Activated CD8-positive, alpha-beta memory T cell treated with anti-CD3 and anti-CD28 coated beads for 4 hours (primary cell): ENCODE measurements at places on chromosomes 3 and 15.
A peak's percentile ranks its signal among the peaks of the same experiment; 100 is the strongest.

DNA sequence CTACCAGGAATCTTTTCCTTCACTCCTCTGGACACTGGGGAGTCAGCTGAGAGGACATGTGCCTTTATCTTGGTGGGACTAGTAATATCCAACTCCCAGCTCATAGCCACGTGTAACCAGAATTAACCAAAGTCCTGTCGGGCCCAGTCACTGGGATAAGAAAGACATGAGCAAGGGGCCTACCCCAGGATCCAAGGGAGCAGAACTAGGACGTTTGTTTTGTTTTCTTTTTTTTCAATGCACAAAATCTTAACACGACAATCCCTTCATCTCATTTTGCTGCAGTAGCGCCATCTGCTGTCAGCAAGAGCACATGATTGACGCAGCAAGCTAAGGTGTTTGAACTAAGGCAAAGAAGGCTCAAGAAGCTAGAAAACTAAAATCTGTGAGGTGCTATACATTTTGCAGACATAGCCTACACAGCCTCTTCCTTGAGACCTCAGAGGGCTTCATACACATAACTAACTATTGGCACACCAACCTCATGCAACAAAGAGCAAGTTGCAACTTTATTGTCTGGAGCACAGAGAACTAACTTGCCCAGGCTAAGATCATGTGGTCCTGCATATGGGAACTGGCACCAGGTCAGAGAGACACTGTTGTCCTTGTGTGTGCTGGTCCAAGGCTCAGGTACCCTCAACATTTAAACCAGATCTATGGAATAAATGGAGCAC is 43.6 kb downstream of the RLBP1 start:
- peak; percentile 19 for DNase-seq

- DNase-seq, result no peak
Measured at GRCh38 chr15:70627322-70627721, 136.0 kb downstream of the UACA start.

DNA sequence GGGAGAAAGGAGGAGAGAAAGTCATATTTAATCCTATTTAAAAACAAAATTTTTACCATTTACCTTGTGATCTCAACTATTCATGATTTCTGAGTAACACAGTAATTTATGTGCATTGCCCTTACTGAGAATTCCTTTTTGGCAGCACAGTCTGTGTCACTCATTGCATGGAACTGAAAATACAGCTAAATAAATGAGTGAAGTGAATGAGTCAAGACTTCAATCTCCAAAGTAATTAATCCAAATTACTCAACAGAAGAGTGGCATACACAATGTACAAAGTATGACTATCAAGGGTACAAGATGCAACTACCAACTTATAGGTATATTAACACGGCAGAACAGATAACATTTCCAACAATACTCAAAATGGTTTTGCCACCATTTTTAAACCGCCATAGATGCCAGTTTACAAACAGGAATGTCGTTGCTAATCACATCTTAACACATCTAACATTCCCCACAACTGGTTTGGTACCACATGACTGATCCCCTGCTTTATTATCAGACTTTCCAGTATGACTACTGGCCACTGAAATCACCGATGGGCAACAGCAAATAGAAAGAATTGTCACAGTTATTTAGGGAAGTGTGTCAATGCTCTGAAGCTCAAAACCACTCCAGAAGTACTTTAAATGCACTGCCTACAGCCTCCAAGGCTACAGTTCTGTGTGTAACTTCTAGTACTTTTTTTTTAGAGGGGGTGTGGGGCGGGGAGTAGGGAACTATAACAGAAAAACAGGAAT is 410.4 kb downstream of the SHQ1 start:
- no peak for DNase-seq

- DNase-seq, result no peak
Measured at GRCh38 chr3:65436580-65436979, 602.1 kb downstream of the MAGI1 start.

- DNase-seq, result no peak
Measured at GRCh38 chr3:71998995-71999673, 214.2 kb upstream of the PROK2 start.

- DNase-seq, result no peak
Measured at GRCh38 chr3:71232175-71232679, 351.3 kb downstream of the FOXP1 start.

GRCh38 chr15:88331291-88331690 is 74.8 kb upstream of the NTRK3 start:
- DNase-seq, result no peak

GRCh38 chr3:53739966-53740365 is 106.3 kb downstream of the CHDH start:
- DNase-seq, result no peak

DNA sequence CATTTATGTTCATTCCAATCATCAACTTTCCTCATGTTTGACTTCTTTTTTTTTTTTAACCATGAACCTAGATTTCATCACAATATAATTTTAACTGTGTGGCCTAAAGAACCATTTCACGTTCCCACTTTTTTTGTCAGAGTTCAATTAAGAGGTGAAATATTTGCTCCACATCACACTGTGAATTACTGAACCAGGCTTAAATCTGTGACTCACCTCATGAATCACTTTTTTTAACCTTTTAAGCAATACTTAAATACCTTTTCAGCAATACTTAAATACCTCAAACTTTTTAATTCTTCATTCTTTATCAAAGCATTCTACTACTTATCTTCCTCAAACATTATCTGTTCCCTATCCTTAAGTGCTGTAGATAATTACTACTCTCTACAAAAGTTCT is 137.6 kb downstream of the SI start:
- DNase-seq, result no peak

DNA sequence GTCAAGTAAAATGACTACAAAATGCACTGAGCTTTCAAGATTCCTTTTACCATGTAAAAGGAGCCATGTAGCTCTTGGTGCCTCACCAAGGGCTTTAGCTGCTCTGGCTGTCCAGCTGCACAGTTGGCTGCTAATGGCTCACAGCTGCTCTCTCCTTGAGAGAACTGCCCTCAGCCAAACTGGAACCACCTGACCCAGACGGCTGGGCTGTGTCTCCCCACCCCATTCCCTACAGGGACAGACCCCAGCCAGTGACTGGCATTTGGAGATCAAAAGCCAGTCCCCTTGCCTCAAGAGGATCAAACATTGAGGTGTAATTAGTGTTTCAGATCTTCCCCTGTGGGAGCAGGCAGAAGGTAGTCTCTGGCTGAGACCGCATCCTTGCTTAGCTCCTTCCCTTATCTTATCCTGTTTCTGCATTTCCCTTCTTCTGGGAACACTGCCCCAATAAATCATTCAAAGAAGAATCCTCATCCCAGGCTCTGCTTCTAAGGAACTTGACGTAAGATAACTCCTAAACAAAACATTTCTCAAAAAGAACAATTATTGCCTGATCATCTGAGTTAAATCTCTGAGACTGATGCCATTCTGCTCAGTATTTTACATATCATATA is 28.6 kb upstream of the UBE2E2 start:
- no peak for DNase-seq

DNA sequence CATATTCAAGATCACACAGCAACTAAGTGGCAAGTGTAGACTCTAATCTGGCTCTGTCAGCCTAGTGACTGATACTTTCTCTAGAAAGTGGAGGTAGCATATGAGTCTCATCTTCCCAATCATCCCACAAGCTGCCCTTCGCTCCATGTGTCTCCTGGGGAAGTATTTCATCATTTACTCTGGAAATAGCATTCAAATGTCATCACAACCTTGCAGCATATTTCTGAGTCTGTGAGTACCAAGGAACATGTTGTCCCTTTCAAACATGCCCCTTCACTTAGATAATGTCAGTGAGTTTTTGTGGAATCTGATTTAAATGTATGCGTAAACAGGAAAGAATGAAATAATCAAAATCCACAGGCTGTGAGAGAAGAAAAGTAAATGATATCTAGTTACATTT is 322.9 kb downstream of the SLC9A9 start:
- DNase-seq, result no peak

- no peak for DNase-seq
Measured at GRCh38 chr15:42576776-42577175, 1.4 kb downstream of the STARD9 start.

DNA sequence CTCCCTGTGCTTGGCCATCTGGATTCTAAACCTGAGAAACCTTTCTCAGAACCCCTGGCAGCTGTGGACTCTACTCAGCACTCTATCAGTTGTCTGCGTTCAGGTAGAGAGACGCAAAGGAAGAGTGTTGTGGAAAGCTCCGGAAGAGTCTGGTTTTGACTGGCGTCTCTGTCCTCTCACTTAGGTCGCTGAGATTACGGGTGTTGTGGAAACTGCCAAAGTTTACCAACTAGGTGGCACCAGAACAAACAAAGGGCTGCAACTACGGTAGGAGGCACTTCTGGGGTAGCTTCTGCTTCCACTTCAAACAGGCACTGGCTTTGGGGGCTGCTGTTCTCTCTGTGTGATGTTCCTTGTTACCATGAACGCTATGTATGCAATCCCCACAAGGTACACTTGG is 19.2 kb upstream of the ITPKA start:
- no peak for DNase-seq
